Amygdala (tissue), 56 donors: ENCODE measurements at places on chromosomes 16 and 17.

DNA sequence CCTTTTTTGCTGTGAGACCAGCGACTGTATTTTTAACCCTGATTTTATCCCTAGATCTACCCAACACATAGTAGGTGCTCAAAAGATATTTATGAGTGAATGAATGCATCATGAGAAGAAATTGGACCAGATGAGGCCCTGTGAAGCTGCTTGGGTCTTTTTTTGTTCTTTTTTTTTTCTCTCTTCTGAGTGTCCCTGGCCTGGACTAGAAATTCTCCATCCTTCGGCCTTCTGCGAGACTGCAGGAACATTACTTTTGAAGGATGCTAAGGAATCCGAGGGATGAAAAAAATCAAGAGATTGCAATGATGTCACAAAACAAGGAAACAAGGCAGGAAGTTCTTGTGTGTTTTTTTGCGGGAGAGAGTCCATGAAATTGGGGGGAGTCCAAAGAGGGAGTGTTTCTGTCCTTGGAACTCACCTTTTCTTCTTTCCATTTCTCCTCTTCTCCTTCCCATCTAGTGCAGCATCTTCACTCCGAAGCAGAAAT, 560 bp upstream of the RUSF1 start:
- no peak for DNase-seq

DNA sequence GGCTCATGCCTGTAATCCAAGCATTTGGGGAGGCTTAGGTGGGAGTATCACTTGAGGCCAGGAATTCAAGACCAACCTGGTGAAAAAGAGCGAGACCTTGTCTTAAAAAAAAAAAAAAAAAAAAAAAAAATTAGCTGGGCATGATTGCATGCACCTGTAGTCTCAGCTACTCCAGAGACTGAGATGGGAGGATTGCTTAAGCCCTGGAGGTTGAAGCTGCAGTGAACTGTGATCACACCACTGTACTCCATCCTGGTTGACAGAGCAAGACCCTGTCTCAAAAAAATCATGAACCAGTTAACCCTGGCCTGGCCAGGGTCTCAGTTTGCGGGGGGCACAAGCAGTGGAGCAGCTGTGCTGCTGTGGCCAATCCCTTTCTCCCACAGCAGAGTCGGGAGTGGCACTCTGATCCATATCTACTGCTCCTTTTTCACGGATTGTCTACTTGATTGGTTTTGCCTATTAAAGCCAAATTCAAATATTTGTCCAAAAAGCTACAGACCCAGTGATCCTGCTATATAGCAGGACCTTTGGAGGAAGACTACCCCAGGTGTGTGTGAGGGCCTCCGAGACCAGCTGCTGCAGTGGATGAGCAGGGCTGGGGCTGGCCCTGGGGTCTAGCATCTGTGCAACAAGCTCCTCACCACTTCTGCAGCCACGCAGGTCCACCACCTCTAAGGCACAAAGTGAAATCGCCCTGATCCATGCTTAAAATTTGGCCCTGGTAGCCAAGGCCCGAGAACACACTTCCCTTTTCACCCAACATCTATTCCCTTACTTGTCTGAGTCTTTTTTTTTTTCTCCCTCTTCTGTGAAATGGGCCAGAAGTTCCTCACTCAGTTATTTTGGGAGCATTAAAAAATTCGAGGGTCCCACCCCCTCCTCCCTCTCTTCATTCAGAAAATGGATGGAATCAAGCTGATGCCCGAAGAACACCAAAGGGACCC, 48.2 kb downstream of the LDHD start:
- DNase-seq: no peak

DNA sequence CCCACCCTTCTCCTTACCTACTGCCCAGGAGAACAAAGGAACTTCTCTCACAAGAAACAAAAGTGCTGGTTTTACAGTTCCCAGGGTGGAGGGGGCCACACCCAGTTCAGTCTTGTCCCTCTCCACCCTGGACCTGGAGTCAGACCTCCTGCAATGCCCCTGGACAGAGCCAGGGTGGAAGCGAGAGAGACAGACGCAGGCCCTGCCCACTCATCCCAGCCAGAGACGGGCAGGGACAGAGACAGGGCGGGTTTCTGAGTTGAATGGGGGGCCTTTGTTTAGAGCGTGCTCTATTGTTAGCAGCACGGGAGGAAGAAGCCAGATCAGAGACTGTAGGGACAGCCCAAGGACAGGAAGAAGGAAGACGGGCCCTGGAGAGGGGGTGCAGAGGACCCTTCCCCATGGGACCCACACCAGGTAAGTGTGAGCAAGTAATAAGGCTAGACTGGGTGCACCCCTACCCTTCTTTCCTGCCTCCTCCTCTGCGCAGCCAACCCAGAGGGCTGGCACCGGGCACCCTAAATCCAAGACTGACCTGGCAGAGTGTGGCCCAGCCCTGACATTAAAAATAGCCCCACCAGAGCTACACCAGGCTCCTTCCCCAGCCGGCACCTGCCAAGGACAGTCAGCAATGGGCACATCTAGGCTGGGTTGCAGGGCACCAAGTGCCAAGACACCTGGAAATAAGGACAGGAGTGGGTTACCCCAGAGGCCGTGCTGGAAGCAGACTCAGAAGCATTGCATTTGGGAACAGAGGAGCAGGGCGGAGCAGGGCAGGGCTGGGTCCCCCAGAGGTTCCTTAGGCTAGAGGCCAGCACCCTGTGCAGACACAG, 10.9 kb downstream of the JUP start:
- DNase-seq: peak; percentile 15

DNA sequence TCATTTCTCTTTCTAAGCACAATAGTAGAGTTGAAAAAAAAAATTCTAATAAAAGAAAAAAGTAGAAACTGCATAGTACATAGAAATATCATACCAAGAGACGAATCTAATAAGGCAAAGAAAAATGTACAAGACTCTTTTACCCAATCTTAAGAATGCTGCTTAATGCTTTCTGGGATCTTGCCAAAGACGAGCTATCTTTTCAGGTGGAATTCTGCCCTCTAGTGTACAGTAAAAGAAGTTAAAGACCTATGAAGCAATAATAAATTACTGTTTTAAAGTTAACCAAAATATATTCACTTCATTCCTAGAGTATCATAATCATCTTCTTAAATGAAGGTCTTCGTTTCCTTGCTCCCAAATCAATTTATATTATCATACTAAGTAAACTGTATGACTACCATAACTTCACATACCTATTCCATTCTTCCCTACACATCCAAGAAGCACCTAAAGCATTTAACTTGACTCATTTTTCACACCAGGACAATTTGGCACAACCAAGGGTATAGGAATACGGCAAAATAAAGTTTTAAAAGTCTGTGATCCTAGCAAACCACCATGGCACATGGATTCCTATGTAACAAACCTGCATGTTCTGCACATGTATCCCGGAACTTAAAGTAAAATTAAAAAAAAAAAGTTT, 47.7 kb downstream of the CFDP1 start:
- DNase-seq: no peak
